Left cardiac atrium (tissue), 4 donors: ENCODE measurements at places on chromosomes 7 and 10. TPM values are rescaled to one million over a fixed set of nuclear protein-coding genes. Genes with fewer than 3 reads are reported as not detected.

Gene FKBP6
- total RNA-seq, result not detected

Gene HNRNPF
- total RNA-seq, result 83.6 TPM

- no peak for DNase-seq
These were observed 16.9 kb downstream of the TSPAN14 start for GRCh38 chr10:80471001-80471400.

- DNase-seq, result peak; percentile 88
These were observed 96.4 kb upstream of the ZMIZ1 start for GRCh38 chr10:78972160-78972946.

Gene SNX10
- 7.1 TPM for total RNA-seq

DNA sequence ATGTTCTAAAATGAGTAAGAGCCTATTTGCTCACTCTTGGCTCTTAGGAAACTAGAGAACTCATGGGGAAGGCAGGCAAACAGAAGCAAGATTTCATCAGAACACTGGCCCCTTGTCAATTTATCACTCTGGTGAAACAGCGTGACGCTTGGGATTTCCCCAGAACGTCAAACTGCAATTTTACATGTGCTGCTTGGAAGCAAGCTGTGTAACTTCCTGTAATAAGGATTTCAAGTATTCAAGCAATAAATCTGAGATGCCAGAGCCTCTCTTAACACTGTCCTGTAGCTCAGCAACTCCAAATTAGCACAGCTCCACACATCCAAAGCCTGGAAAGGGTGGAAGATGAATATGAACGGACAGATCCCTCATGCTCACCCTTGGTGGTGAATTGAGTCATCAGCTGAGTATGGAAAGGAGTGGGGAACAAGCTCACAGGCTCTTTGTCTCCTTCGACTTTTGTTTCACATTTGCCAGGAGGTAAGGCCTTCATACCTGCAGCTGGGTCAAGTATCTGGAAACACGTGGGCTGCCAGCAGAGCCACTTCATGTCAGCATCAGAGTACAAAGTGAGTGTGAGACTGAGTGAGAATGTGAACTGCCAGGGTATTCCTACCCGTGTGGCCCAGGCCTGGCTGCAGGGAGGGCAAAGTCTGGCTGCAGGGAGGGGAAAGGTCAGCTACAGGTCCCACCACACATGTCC lies 140.4 kb upstream of the NAMPT start:
- peak; percentile 66 for DNase-seq

DNA sequence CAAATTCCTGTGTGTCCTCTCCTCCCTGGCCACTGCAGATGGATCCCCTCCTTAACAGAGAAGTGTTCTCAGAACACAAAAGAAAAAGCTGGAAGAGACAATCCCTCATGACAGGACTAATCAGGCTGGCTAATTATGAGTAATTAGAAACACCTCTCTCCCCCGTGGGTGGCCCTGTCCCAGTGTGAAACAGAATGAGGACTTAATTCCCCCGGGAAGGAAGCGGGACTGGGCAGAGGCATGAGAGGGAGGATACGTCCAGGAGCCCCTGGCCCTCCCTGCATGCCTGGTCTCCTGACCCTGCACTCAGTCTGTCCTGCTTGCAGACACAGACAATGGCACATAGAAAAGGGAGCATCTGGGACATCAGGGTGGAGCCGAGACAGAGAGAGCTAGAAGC lies 7.6 kb upstream of the ADCYAP1R1 start:
- DNase-seq, result no peak
